K562 (cell line): ENCODE measurements at places on chromosomes 1 and 21. TPM values are rescaled to one million over a fixed set of nuclear protein-coding genes. Genes with fewer than 3 reads are reported as not detected.
A peak's percentile ranks its signal among the peaks of the same experiment; 100 is the strongest.

- DNase-seq: no peak
Measured at GRCh38 chr1:184186167-184186566, 134.6 kb downstream of the TSEN15 start.

GRCh38 chr1:66300972-66301451, 232.9 kb upstream of the SGIP1 start:
- no peak for DNase-seq

C8A gene
- 0.09 TPM in 1 of 2 replicates, not detected in the other for total RNA-seq

DNA sequence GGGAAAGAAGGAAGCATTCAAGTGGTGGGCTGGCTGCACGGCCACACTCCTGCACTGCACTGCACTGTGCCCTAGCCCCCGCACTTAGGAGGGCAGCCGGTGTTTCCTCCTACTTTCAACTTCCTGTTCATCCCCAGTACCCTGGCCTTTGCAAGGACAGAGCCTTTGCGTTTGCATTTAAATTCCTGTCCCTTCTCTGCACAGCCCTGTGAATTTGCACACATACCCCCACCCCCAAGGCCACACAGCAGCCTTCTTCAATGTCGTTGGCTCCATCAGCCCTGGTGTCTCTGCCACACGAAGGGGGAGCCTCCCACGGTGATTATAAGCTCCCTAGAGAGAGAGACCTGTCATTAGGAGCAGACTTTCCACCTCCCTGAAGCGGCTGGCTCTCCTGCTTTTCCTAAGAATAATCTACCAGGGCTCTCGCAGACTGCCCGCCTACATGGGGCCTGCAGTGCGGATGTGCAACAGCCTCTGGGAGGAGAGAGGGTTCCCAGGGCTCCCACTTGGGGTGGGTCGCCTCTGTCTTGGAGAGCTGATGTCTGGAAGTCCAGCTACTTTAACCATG, 13.2 kb upstream of the SLC45A3 start:
- no peak for DNase-seq

PLEKHG5 gene
- total RNA-seq: 0.29 TPM in 2 replicates

- peak; percentile 41 for DNase-seq
Measured at GRCh38 chr1:54716299-54717047, 812 bp downstream of the TTC4 start.

MRAP gene
- total RNA-seq: not detected in 2 replicates

CENPF gene
- total RNA-seq: 98.2 and 102 TPM in 2 replicates

GRCh38 chr1:22673486-22674409, 20.7 kb downstream of the C1QB start:
- DNase-seq: peak; percentile 66

- peak; percentile 98 for DNase-seq
Measured at GRCh38 chr1:43172527-43172972, 420 bp downstream of the CFAP57 start.

WNT4 gene
- total RNA-seq: 0.04 TPM in 1 of 2 replicates, not detected in the other

GRCh38 chr1:84347271-84347931, 45.9 kb downstream of the SAMD13 start:
- no peak for DNase-seq

- DNase-seq: peak; percentile 47
Measured at GRCh38 chr1:1564268-1564667, 10.4 kb downstream of the SSU72 start.
